AG04450 (cell line): ENCODE measurements at places on chromosomes 7 and 10. TPM values are rescaled to one million over a fixed set of nuclear protein-coding genes. Genes with fewer than 3 reads are reported as not detected.

- DNase-seq, result no peak
Measured at GRCh38 chr10:101710059-101710695, 15.2 kb upstream of the FBXW4 start.

DNA sequence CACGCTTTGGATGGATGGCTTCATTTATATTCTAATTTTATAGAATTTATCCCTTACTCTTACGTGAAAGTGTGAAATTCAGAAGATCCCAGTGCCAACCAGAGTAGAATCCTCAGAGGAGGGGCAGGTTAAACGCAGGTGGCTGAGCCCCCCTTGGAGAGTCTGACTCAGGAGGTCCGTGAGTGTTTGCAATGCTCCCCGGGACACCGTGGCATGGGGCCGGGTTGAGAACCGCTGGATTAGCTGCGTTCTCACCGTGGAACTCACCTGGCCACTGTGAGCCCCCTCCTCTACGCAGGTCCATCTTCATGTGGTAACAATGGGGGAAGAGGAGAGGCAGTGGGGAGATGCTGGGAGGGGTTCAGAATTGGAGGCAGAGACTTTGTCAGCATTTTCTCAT lies 638.0 kb upstream of the MKI67 start:
- DNase-seq, result no peak

DNA sequence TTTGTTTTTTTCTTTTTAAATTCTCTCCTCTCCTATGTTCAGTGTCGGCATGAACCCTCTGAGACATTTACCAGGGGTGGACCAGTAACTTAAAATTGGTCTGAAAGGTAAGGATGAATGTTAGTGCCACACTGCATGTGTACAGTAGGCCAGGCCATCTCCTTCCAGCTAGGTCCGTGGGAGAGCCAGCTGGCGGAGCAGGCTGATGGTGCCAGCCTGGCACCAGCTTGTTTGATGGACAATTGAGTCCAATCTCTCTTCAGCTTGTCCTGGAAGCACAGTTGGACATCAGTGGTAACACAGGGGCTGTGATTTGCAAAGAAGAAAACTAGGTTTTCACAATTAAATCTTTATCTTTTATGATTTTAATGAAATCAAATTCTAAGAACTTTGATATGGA lies 136.5 kb downstream of the CNNM2 start:
- no peak for DNase-seq

- DNase-seq, result peak; percentile 96
Measured at GRCh38 chr10:14397066-14397465, 66.3 kb upstream of the FRMD4A start.

RBP3 gene
- not detected in 2 replicates for polyA plus RNA-seq

ANKRD61 gene
- 0.19 and 0.22 TPM in 2 replicates for polyA plus RNA-seq

DPYSL4 gene
- 9.0 and 12.7 TPM in 2 replicates for polyA plus RNA-seq
